ENCODE measurements at places on chromosomes 2 and 18. TPM values are rescaled to one million over a fixed set of nuclear protein-coding genes. Genes with fewer than 3 reads are reported as not detected.

GRCh38 chr2:71788186-71788525 is 334.8 kb downstream of the DYSF start:
- peaks cover 2% of the 10 kb centered on the region for H3K27me3 ChIP-seq
- no peak overlapping the region for H3K27ac ChIP-seq
- peak; percentile 69 for DNase-seq

Gene HOXD4
- not detected for total RNA-seq

Gene SCYGR4
- not detected for total RNA-seq

Gene CCDC141
- 1.3 TPM for total RNA-seq

DNA sequence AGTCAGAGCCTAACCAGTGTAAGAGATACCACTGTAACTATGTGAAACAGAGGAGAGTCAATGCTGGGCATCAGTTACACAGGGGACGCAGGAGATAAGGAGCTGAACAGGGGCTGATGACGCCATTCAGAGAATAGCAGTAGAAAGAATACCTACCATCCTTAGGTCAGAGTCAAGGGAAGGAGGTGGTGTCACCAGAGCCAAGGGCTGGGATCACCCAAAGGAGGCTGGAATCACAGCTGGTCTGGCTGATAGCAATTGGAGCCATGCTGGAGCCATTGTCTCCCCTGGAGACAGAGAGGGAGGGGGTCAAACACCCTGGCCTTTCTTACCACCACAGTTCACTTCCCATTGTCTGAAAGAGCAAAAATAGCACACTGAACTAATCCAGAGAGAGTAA is 37.3 kb upstream of the C18orf32 start:
- DNase-seq = no peak
- H3K27me3 ChIP-seq = no peaks in the 10 kb centered on the region

DNA sequence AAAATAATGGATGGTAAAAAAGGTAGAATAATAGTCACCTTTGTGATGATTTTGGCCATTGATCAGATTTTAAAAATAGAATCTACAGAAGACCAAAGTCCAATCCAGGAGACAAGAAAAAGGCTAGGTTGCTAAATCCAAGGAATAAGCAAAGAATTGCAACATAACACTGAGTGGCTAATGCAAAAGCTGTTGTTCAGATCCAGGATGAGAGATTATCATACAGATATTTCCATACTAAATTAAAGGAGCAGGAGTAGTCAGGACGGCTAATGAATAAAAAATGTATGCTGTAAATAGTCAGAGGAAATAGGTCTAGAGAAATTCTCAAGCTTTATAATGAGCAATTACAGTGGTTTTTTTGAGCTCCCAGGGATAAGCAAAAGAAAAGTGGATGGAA is 745.9 kb upstream of the ACVR2A start:
- no peaks in the 10 kb centered on the region for H3K27me3 ChIP-seq
- no peak overlapping the region for H3K27ac ChIP-seq
- H3K36me3 ChIP-seq = no peaks in the 10 kb centered on the region
- no peak for DNase-seq

Gene ZNF2
- 2.9 TPM for total RNA-seq

GRCh38 chr2:207437524-207438143 is 92.1 kb upstream of the CREB1 start:
- no peak for DNase-seq
- no peaks in the 10 kb centered on the region for H3K36me3 ChIP-seq
- no peak overlapping the region for H3K4me3 ChIP-seq
- peaks cover 3% of the 10 kb centered on the region for H3K4me1 ChIP-seq

DNA sequence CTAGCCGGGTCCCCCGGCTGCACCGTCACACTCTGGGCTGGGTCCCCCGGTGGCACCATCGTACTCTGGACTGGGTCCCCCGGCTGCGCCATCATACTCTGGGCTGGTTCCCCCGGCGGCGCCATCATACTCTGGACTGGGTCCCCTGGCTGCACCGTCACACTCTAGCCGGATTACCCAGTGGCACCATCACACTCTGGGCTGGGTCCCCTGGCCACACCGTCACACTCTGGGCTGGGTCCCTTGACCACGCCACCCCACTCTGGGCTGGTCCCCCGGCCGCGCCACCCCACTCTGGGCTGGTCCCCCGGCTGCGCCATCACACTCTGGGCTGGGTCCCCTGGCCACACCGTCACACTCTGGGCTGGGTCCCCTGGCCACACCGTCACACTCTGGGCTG is 653.8 kb upstream of the ID2 start:
- peaks cover 7% of the 10 kb centered on the region for H3K27me3 ChIP-seq
- H3K27ac ChIP-seq = no peak overlapping the region
- no peaks in the 10 kb centered on the region for H3K4me1 ChIP-seq
- H3K36me3 ChIP-seq = no peaks in the 10 kb centered on the region

DNA sequence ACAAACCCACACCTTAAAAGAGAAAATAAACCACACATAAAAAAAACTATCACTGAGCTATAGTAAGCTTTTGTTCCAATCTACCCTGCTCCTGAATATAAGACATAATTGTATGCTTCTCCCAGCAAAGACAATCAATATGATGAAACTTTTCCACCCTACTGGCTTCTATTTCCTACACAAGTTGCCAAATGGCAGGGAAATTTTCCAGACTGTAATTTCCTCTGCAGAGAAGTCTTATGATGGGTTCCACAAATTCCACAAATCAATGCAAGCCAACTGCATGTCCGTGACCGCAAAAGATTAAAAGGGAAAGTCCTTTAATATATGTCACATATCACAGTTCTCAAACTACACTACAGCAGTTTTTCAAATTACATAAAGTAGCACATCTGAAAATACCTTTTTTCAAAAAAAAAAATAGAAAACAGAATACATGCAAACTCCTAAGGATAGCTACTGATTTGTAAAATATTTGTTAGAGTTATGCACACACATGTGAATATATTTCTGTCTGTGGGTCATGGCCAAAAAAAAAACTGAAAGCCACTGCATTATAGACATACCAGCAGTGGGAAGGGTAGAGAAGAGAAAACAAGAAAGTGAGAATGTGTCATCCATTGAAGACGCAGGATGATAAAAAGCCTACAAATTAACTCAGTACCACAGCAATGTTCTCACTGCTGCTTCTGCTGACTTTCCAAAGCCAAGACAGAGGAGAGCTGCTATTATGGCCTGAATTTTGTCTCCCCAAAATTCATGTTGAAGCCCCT is 61.4 kb downstream of the RPL31 start:
- peaks cover 26% of the 10 kb centered on the region for H3K4me1 ChIP-seq
- peaks cover 7% of the 10 kb centered on the region for H3K36me3 ChIP-seq
- H3K27me3 ChIP-seq = no peaks in the 10 kb centered on the region
- DNase-seq = no peak

- H3K27me3 ChIP-seq = no peaks in the 10 kb centered on the region
- no peaks in the 10 kb centered on the region for H3K4me1 ChIP-seq
- H3K27ac ChIP-seq = no peak overlapping the region
- DNase-seq = no peak
- H3K36me3 ChIP-seq = no peaks in the 10 kb centered on the region
These were observed 25.4 kb upstream of the SCN7A start for GRCh38 chr2:166519391-166519962.

DNA sequence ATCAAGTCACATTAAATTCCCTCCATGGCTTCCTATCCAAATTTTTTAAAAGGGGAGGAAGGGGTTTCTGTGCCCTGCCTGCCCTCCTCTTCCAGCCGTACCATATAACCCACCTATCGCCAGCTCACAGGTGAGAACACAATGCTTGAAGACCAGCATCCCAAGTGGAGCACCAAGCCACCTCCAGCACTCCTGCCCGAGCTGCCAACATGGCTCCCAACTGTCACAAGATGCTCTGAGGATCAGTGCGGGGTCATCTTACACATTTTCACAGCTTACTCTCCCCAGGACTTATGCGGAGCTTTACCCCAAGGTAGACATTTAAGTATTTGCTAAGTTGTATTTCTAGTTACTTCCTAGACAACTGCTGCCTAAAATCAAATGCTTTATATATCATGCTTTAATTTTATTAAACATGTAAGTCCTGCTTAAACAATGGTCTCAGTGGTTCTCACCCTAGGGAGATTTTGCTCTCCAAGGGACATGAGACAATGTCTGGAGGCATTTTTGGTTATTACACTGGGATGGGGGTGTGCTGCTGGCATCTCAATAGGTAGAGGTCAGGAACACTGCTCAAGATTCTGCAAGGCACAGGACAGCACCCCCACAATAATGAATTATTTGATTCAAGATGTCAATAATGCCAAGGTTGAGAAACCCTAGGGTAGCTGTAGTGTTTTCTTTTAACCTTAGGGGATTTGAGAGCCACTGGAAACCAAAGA is 45.8 kb downstream of the SF3B1 start:
- no peaks in the 10 kb centered on the region for H3K27me3 ChIP-seq
- no peaks in the 10 kb centered on the region for H3K4me1 ChIP-seq
- H3K36me3 ChIP-seq = peaks cover 31% of the 10 kb centered on the region
- no peak overlapping the region for H3K27ac ChIP-seq
- no peak overlapping the region for H3K4me3 ChIP-seq
- DNase-seq = no peak
